NCI-H2081 treated with DMSO at 0.1 percent for 48 hours (cell line): ENCODE measurements at places on chromosomes 6 and 20.

DNA sequence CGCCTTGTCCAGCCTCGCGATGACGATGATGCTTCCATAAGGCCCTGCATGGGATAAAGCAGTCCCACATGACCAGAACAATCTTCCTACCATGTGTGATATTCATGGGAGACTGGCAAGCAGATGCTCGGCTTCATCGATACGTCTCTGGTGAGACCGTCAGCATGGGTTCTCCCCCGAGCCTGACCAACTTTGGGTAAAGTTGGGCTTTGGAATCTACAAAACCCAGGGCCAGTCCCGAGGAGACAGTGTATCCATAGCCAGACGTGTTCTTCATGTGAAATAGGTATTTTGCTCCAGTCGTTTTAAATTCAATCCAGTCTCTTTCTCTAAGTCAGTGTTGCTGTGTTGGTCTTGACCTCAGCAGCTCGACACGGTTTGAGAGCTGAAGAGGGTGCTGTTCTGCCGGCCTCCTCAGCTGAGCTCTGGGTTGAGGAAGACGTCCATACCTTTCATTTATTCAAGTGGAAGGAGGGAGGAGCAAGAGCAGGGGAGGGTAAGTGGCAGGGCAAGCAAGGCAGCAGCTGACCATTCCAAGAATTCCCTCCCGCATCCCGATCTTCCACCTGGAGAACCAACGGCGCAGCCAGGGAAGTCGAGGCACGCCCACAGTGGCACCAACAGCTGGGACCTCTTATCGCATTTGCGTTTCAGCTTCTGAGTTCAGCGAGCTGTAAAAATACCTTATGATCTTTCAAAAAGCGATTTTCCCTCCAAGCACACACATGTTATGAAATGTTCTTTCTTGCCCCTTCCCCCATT lies 64.0 kb upstream of the THBS2 start:
- DNase-seq, result no peak

GRCh38 chr6:30880698-30881252 lies 3.5 kb upstream of the DDR1 start:
- no peak for DNase-seq

DNA sequence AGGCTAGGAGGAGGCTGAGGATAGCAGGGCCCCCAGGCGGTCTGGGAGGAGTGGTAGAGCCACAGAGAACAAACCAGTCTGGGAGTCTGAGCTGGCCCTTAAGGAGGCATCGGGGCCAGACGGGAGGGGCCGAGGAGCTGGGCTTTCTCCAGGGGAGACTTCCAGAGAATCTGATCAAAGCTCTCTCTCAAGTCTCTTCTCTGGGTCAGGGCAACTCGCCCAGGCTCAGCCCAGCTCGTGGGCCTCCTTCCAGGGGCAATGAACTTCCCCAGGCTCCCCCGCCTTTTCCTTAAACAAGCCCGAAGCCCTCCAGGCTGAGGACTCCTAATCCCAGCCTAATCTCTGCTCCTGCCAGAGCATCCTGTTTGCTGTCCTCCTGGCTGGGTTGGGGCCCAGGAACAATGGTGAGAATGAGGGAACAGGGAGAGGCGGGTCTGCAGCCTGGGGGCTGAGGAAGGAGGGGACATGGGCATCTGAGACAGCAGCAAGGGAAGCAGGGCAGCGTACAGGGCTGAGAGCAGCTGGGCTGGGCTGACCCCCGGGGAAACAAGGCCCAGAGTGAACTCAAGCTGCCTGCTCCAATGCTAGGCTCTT lies 173.6 kb downstream of the ANKRD60 start:
- no peak for DNase-seq

DNA sequence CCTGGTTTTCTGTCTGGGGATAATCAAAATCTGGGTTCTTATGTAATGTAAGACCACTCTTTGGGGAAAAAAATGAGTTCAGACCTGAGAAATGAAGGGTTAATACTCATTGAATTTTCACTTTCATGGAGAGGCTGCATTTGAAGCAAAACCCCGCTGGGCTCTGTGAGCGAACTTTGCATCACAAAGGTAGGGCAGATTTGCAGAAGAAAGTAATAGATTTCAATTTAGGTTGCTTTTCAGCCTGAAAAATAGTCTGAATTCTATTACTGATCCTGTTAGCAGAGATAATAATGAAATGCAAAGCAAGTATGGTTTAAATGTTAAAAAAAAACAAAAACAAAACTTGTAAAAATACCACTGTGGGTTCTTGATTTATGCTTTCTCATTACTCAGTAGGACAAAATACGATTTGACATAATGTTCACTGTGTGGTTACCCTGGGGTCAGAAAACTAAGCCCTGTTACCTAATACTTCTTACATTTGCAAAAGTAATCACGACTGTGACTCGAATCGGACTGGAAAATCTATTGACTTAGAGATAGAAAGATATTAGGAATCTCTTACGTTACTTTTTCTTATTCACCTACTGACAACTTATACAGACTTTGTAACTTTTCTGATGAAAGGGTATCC lies 72.2 kb downstream of the UST start:
- no peak for DNase-seq

GRCh38 chr20:57654363-57654997 lies 34.3 kb upstream of the ZBP1 start:
- DNase-seq, result no peak

DNA sequence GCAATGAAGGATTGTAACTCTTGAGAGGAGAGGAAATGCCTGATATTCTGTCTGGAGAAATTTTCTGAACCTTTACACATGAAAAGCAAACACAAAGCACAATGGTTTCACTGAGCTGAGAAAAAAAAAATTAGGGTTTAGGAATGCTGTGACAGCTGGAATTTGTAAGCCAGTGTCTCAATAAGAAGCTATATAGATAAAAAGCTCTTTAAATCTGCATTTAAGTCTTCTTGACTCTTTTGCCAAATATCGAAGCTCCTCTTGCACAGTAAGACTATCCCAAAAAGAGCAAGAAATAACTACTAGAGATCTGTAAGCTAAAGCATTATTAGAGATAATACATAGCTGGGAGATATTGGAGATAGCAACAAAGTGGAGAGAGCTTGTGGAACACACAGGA lies 1334.0 kb upstream of the CITED2 start:
- DNase-seq, result no peak

GRCh38 chr6:112802144-112802543 lies 455.0 kb downstream of the RFPL4B start:
- DNase-seq, result no peak

DNA sequence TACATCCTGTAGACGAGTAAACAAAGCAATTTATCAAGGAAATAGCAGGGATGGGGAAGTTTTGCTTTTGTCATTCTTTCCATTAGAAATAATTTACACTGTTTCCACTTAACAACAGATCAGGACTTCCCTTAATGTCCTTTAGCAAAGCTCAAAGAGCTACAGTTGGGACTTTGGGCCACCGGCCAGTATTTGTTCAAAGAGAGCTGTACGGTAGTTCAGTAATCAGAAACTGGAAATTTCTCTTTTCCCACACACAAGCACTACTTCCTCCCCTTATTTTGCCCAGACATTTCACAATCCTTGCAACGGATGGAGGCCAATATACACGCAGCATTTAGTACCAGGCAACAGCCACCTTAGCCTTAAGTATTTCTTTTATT lies 12.1 kb upstream of the HINT3 start:
- no peak for DNase-seq

GRCh38 chr6:158869826-158870648 lies 50.9 kb upstream of the EZR start:
- peak; percentile 52 for DNase-seq

GRCh38 chr6:147108259-147108910 lies 95.8 kb upstream of the STXBP5 start:
- no peak for DNase-seq

DNA sequence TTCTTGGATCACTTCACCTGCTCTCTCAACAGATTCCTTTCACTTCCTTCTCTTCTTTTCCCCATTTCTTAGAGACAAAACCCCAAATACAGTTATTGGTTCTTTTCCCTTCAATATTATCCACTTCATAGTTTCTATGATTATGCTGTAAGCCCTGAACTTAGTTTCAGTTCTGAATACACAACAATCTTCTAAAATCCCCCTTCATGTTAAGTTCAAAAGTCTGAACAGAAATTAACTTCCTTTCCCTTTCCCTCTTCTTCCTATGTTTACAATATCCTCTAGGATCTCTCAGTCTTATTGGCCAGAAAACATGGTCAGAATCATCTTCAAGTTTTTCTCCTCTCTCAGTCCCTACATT lies 57.7 kb downstream of the OGFRL1 start:
- DNase-seq, result no peak

DNA sequence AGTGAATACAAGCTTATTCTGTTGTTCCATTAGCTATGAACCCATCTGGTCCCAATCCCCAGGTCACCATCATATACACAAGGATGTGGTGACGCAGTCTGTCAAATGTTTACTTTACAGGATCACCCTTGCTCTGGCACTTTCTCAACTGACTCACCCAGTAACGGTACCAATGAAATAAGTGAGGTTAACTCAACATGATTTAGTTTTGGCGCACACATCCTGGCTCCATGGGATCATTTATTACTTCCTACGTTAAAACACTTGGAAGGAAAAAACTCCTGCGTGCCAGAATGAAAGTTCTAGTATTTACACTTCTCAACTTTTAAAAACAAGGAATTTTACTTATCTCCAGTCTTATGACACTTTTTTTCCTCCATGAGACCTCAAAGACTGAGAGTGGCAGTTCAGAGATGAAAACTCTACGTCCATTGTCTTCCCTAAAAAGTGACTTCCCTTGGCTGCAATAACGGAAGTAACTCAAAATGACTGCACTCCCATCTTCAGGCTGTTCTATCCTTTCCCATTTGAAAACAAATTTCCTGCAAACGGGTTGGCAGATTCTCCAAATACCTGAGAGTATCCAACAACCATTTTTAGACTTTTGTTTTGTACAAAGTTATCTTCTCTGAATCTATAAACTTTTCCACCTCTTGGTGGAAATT lies 15.9 kb downstream of the AGPAT4 start:
- no peak for DNase-seq

DNA sequence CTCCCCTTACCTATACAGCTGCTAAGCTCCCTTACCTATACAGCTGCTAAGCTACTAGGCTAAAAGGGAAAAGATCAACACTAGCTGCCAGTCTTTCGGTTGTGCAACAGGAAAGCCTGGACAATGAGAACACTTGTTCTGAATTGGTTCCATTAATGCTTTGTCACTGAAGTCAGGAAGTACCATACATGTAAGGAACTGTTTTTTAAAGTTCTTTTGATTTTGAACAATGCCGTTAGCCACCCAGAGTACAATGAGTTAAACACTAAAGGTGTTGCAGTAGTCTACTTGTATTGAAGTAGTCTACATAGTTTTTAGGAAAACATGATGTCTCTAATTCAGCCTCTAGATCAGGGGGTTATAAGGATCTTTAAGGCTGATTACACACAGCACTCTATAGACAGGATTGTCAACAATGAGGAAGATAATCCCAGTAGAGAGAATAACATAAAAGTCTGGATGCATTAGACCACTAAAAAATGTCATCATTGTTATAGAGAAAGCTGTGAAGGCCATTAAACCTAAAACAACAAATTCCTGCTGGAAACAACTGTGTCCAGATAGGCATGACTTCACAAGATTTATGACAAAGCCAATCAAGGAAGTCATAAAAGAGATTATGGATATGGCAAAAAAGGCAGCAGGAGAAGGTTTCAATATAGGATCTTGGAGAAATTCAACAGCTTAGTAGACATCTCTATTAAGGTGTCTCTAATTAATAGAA lies 306.3 kb downstream of the PHF3 start:
- no peak for DNase-seq

- DNase-seq, result no peak
Measured at GRCh38 chr6:73560182-73560732, 39.4 kb upstream of the EEF1A1 start.

GRCh38 chr20:22446613-22447446 lies 137.5 kb downstream of the FOXA2 start:
- DNase-seq, result no peak

- DNase-seq, result no peak
Measured at GRCh38 chr6:44918671-44919296, 409.3 kb upstream of the RUNX2 start.

DNA sequence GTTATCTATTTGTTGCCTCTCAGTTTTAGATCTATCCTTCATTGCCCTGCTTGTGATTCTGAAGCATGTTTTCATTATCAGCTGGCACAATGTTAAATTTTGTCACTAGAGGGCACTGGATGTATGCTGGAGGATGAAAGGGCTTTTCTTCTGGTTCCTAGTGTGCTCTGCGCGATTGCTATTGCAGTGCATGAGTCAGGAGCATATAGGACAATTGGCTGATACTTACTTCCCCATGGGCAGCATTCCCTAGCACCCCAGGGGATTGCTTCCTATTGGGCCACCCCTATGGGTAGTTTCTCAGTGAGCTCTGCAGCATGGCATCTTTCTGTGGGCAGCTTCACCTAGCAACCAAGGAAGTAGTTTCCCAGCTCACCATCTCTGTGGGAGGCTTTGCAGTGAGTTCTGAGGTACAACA lies 280.3 kb upstream of the SYNCRIP start:
- DNase-seq, result no peak

- no peak for DNase-seq
Measured at GRCh38 chr6:152351742-152352141, 285.4 kb downstream of the SYNE1 start.

- DNase-seq, result no peak
Measured at GRCh38 chr6:34393966-34394305, 1.5 kb upstream of the NUDT3 start.

GRCh38 chr6:127686084-127686483 lies 109.1 kb downstream of the C6orf58 start:
- no peak for DNase-seq

DNA sequence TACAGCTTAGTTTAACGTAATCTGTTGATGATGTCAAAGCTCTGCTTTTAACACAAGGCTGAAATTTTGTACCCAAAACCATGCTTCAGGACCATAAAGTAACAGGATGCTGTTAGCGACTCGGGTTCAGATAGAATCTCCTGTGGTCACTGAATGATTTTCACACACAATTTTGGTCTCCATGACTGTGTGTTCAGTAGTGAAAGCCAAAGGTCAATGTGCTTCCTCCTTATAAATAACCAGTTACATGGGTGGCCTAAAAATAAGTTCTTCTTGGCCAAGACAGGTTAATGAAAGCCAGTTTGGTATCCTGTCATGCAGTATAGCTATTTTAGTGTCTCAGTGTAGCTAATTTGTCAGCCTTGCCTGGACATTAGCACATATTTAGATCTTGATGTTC lies 19.1 kb upstream of the LOC128125822 start:
- no peak for DNase-seq

- DNase-seq, result no peak
Measured at GRCh38 chr6:44176762-44177509, 18.3 kb downstream of the CAPN11 start.

DNA sequence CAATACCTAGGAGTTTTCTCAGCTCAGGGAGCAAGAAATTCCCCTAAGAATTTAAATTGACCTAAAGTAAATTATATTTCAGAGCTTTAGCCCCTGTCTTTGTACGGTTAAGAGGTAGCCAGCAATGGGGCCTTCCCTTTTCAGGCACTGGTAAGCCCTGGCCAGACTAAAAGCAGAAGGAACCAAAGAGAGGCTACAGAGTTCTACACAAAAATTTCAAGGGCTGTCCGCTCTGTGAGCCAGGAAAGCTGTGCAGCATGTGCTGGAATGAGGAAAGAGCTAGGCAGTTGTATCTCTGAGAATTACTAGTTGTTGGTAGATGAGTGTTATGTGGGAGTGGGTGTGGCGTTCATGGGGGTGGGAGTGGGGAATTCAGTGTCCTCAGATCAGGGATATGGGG lies 96.3 kb upstream of the MAFB start:
- DNase-seq, result no peak

GRCh38 chr6:118706702-118707101 lies 55.3 kb upstream of the CEP85L start:
- no peak for DNase-seq
